Stimulated activated CD8-positive, alpha-beta memory T cell treated with anti-CD3 and anti-CD28 coated beads, Interleukin-15, amount 100 ng/mL, for 1 hour (primary cell): ENCODE measurements at places on chromosomes 4 and X.

DNA sequence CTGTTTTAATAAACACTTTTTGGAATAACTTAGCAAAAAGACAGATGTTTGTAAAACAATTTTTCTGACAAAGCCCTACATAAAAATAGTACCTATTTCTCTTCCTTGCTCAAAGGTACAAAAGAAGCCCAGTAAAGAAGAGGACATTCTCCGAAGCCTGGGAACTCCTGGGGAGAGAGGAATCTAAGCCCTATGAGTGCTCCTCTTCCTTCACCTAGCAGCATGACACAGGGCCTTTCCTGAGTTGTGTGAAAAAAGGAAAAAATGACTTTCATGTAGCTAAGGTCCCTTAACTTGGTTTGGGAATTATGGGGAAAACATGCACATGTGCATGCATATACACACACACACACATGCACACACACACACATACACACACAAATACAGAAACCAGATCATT lies 586.9 kb downstream of the TMA16 start:
- no peak for DNase-seq

GRCh38 chr4:95107004-95107403 lies 349.2 kb downstream of the BMPR1B start:
- no peak for DNase-seq

GRCh38 chrX:48648336-48648751 lies 35.3 kb upstream of the WAS start:
- DNase-seq, result no peak

DNA sequence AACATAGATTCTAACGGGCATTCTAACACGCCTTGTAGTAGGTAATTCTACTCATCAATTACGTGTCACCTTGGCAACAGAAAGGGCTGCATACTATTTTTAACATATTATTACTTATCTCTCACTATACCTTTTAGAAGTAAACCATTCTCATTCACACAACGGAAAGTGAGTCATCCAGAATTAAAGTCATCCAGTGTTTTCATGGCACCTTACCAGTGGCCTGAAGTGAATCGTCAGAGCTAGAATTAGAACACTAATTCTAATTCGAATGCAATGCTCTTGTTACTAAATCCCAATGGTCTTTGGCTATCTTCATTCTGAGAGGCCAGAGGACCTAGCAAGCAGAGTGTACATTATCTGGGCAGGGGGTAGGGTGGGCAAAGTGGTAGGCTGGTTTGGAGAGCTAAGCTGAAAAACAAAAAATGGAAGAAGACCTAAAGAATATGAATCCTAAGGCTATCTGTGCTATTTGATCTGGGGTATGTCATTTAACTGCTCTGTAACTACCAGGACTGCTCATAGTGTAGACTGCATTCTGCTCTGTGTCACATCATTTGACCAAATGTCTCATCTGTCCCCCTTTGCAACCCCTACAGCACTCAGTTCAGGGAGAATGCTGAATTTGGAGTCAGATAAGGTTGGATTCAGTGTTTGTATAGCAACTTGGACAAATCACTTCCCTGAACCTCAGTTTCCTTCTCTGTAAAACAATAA lies 96.5 kb downstream of the HDAC8 start:
- no peak for DNase-seq

GRCh38 chrX:112868586-112868985 lies 28.0 kb upstream of the AMOT start:
- DNase-seq, result no peak

- DNase-seq, result no peak
Observed at GRCh38 chr4:5503336-5503936, 204.9 kb downstream of the EVC2 start.

- DNase-seq, result no peak
Observed at GRCh38 chr4:738781-739280, 33.2 kb downstream of the PCGF3 start.

DNA sequence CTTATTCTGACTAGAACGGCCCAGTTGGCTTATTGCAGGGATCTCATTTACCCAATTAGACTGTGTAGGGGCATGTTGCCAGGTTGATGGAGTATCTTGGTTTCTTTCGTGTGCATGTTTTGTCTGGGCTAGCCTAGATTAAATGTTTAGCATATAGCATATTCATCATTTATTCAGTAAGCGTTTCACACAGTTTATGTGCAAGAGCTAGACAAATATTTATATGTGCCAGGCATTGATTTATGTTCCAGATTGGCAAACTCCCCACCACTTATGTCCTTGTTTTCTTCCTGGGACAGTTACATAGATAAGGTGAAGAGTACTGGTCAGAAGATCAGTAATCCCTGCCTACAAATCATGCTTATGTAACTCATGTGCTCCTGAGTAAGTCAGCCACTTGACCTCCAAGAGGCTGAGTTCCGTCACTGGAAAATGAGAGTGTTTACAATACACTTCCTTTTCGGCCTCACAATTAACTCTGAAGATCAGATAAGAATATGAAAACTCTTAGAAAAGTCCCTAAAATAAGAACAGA lies 57.2 kb downstream of the RUFY3 start:
- no peak for DNase-seq

GRCh38 chr4:152972821-152973628 lies 36.9 kb downstream of the FHDC1 start:
- no peak for DNase-seq

- DNase-seq, result no peak
Observed at GRCh38 chr4:30924495-30924894, 204.3 kb downstream of the PCDH7 start.

DNA sequence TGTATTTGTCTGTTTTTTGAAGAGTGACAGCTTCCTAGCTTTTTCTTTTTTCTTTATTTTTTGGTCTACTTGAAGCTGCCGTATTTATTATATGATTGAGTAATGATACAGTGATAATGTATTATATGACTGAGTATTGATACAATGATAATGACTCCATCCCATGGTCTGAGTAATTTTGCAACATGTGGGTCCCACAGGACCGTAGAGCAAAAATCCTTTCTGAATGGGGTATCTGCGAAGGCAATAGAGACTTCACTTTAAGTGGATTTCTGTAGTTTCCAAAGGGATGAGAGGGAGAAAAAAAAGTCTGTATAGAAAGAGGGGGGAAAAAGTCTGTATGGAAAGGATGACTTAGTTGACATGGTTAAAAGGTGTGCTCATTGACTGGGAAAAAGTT lies 41.0 kb downstream of the SLIT2 start:
- no peak for DNase-seq

- no peak for DNase-seq
Observed at GRCh38 chrX:105695451-105695850, 126.9 kb upstream of the NRK start.

- DNase-seq, result no peak
Observed at GRCh38 chr4:109735566-109736365, 5.9 kb upstream of the PLA2G12A start.

GRCh38 chr4:78244705-78245485 lies 187.8 kb downstream of the FRAS1 start:
- DNase-seq, result no peak

DNA sequence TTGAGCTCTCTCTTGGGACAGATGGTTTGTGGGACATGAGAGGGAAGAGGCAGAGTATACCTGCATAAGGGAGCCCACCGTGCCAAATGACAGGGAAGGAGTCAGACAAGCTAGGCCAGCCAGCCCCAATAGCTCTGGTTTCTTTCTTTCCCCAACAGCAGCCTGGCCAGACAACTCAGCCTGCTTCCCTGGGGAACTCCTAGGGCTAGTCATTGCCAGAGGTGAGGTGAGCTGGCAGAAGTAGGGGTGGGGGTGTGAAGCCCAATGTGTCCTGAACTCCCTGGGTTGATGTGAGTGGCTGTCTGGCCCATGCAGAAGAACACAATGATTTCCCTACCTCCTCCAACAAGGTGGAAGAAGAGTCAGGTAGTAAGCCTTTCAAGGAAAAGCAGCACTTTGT lies 135.5 kb downstream of the AMMECR1 start:
- no peak for DNase-seq

DNA sequence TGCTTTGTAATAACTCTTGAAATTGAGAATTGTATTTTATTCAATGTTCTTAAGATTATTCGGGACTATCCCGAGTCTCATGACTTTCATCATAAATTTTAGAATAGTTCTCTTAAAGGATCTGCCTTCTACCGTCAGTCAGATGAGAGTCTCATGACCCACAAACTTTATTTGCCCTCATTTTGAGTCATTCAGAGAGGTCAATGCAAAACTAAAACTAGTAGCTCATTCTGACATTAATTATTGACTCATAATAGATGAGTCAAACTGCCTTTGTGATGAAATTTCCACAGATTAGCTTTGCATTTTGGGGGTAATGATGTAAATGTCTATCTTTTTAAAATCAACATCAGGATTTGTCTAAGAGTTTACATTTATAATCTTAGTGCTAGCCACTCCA lies 1527.3 kb downstream of the TECRL start:
- DNase-seq, result no peak

GRCh38 chr4:163694385-163694784 lies 199.9 kb downstream of the TMA16 start:
- no peak for DNase-seq

DNA sequence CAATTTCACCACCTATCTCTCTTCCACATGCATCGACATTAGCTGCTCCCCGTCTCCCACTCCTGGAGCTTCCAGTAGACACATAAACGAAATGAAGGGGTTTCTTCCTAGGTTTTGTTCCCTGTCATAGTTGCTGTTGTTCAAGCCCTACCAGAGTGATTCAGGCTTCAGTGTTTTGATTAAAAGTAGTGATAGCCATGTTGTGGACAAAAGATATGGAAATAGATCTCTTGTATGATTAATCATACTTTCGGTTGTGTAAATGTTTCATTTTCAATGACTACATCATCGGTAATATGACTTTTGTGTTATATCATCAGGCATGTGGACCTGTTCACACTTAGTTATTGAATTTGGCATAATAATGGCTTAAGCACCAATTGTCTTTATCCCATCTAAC lies 96.5 kb upstream of the KLF3 start:
- no peak for DNase-seq

GRCh38 chr4:86910369-86910768 lies 18.1 kb upstream of the C4orf36 start:
- DNase-seq, result no peak

- DNase-seq, result no peak
Observed at GRCh38 chr4:1723131-1723801, 1.9 kb downstream of the TACC3 start.

GRCh38 chr4:99945718-99946355 lies 581 bp downstream of the DNAJB14 start:
- no peak for DNase-seq

- DNase-seq, result no peak
Observed at GRCh38 chrX:133435544-133436124, 20.3 kb upstream of the GPC4 start.

- no peak for DNase-seq
Observed at GRCh38 chr4:143514169-143514495, 630 bp downstream of the SMARCA5 start.

DNA sequence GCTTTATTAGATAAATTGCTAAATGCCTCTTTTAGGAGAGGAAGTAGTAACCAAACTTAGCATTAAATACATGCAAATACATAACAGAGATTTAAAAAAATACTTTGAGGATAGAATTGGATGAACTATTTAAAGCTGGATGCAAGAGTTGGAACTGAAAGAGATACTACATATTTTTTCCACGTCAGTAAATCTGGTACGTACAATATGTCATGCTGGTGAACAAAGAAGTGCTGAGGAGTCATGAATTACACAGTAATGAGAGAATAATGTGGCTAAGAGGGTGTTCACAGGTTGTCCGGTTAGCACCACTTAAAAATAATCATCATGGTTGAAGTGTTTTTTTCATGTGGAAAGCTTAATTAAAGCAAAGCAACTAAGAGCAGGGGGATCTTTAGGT lies 184.1 kb upstream of the FRMPD4 start:
- DNase-seq, result no peak

DNA sequence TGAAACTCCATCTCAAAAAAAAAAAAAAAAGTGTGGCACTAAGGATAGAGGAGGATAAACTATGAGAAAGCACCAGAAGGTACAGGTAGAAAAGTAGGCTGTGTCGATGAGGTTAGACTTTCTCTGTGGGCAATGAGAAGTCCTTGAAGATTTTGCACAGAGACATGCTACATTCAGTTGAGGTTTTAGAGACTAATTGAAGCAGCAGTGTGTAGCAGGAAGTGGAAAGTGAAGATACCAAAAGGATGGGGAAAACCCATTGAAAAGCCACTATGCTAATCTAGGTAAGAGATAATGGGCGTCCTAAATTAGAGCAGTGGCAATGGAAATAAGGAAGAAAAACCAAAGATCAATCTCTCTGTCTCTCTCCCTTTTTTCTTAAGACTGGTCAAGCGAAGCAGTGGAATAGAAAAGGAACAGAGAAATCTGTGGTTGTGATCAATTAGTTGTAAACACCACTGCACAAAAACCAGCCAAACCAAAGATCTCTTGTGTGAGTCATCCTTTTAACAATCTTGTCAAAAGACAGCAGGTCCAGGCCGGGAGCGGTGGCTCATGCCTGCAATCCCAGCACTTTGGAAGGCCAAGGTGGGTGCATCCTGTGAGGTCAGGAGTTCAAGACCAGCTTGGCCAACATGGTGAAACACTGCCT lies 3.5 kb downstream of the SPINK2 start:
- DNase-seq, result no peak

DNA sequence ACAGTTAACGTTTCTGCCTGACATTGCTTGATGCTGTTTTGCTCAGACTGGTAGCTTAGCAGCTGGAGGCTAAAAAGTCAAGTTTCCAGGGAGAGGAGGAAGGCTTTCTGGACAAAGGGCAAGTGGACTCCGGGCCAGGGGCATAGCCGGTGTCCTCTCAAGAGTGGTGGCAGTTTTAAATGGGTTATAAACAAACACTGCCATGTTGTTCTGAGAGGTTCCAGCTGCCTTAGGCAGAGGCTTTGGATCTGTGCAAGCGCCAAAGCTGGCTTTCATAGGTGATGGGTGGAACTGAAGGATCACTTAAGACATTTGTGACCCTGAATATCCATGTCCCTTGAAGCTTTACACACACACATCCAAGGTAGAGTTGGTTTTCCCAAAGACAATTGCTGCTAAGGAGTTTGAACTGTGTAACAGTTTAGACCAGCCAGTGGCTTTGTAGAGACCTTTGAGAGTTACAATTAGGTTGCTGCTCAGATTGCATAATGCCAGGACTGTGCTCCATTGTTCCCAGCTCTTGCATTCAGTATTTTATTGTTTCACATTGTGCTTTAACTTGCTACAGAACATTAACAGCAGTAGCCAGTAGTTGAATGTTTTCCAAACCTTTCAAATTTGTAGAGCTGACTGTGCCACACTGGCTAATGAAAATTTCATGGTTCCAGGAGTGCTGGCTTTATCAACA lies 54.1 kb upstream of the AP1S2 start:
- no peak for DNase-seq

DNA sequence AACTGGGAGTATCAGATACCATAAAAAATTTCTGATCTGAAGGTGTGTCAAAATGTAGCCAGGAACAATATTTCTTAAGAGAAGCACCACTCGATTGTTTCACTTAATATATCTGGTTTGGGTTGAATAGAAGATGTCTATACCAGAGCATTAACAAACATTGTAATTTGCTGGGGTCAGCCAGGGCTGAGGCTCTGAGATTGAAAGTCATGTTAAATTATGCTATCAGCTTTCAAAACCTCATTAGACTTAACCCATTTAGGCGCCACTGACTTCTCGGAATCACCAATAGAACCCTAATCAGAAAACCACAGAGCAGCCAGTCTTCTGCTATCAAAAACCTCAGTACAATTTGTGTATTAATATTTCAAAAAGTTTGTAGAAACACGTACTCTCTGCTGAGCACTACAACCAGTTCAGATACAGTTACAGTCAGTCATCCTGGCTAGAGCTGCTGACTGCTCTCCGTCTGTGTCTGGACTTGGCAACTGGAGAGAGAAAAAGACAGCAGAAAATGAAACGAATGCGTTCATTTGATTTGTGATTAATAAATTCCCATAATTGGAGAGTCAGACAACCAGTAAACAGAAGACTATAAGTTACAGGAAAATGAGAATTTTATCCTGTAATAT lies 848.6 kb upstream of the PABPC4L start:
- no peak for DNase-seq
